ENCODE measurements at places on chromosomes 3 and 15.

- no peak for DNase-seq
Measured at GRCh38 chr3:55719006-55719405, 231.9 kb upstream of the WNT5A start.

GRCh38 chr3:54066253-54066652, 56.1 kb upstream of the CACNA2D3 start:
- no peak for DNase-seq

- DNase-seq, result no peak
Measured at GRCh38 chr15:33148129-33148751, 46.3 kb downstream of the FMN1 start.

GRCh38 chr3:66338927-66339326, 118.1 kb downstream of the SLC25A26 start:
- DNase-seq, result no peak

DNA sequence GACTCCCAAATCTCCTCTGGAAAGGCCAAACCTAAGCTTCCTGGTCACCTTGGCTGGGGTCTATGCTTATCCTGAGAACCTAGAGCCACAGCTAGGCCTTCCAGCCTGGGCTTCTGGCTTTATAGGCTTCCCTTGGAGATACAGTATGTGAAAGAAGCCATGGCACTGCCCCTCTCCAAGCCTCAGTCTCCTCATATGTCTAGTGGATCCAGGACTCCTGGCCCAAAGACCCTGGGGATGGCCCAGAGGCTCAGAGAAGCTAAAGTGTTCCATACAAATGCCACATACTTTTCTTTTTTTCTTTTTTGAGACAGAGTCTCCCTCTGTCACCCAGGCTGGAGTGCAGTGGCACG, 8.6 kb downstream of the ACAA1 start:
- DNase-seq, result no peak

DNA sequence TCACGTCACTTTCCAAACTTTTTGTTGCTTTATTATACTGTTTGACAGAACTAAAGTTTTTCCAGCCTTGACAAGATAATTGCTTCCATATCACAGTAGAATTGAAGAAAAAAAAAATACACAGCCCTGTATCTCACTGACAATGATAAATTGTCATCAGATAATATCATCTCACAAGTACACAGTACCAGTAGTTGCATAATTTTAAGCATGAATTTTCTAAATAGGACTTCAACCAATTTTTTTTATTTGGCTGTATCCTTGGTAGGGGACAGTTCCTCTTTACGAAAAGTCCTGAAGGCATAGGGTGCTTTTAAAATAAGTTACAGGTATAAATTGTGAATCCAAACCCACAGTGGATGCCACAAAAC, 230.7 kb downstream of the ATP8B4 start:
- DNase-seq, result no peak

DNA sequence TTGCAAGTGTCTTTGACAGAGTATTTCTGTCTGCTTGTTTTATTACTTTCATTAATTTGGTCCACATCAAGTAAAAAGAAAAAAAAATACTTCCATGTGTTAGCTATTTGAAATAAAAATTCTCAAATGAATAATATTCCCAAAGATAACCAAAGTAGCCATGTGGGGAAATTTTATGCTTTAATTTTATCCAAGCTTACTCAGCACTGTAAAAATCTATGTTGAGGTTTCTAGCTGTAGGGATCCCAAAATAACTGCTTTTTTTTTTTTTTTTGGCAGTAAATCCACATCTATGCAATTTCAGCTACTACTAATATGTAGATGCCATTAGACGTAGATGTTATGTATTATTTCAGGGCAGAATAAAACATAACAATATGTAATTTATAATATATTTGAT, 35.4 kb upstream of the CNTN6 start:
- no peak for DNase-seq

GRCh38 chr3:88668180-88668579, 439.2 kb upstream of the EPHA3 start:
- DNase-seq, result no peak

DNA sequence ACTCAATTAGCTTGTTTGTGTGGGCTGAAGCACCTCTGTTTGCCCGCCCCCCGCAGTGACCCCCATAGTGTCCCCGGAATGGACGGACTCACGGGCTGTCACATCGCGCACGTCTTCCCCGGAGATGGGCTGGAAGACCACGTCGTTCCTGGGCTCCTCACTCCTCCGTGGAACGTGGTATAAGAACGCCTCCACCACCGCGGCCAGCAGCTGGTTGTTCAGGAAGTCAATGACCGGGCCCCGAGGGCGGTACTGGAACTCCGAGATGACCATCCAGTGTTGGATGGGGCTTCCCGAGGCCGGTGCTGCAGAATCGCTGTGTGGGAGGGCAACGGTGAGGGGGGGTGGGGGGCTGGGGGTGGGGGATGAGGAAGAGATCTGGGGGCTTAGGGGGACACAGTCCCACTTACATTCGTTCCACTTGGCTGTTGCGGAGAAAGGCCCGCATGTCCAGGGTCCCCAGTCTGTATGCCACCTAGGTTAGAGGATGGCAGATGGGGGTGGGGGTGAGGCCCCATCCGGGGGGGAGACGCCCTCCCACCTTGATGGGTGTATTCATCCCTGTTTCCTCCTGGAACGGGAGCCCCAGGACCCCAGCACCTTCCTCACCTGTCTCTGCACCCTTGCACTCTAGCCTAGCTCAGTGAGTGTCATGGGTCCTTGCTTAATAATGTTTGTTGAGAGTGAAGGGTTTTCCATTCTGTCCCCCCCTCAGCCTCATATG, 30.2 kb downstream of the MUC20 start:
- no peak for DNase-seq

DNA sequence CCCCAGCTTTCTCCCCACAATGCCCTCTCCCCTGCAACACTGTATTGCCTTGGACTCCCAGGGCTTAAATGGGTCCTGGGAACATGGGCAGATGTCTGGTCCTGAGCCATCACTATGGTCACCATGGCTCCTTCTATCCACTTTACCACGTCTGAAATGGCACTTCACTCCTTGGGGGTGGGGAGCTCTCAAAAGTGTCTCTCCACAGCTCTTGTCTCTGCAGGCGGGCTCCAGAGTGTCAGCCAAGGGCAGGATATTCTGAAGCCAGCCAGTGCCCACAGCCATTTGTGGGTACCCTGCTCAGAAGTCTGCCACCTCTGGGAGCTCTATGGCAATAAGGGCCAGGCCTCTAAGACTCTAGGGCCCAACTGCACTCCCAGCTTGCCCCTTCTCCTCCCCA, 163.9 kb downstream of the PPM1L start:
- DNase-seq, result no peak

- no peak for DNase-seq
Measured at GRCh38 chr15:71330638-71331162, 215.4 kb downstream of the THSD4 start.

- DNase-seq, result no peak
Measured at GRCh38 chr3:126996905-126997304, 14.0 kb downstream of the PLXNA1 start.

Measured in hepatic stellate cell (primary cell).